ENCODE measurements at places on chromosomes 16 and 17.

- DNase-seq, result peak; percentile 10
Measured at GRCh38 chr16:75402821-75403475, 30.4 kb downstream of the CFDP1 start.

DNA sequence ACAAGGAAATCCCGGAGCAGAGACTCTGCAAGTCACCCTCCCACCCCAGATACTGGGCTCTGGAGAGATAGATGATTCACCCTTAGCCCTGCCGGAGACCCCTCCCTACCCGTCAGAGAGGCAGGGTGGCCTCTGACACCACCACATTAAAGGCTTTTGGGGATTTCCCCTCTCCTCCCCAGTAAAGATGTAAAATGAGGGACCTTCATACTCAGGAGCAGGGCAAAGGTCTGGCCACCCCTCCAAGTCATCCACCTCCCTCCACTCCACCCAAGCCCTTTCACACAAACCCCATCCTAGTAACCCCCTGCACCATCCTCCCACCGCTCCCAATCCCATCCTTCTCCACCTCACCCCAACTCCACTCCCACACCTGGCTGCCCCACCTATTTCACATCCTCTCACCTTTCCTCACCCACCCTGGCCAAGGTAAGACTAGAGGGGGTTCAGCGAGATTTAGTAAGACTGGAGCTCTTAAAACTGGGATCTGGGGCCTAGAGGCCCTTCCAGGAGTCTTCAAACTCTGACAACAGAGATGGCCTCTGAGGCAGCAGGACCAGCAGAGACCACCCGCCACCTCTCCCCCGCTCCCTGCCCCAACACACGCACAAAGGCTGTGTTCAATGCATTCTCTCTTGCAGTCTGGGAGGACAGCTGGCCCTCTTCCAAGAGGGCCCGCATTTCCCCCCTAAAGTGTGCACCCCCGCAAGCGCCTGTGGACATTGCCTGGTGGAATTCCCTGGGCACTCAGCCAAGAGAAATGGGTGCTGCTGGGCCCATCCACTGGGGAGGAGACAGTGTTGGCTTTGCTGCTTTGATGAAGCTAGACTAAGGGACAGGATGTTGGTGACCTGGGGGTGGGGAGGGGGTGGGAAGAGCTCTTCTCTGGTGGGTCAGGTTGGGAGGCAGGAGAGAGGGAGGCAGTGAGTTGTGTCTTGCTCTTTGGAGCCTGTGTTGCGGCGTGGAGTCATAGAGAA lies 1.1 kb downstream of the ABAT start:
- DNase-seq, result no peak

DNA sequence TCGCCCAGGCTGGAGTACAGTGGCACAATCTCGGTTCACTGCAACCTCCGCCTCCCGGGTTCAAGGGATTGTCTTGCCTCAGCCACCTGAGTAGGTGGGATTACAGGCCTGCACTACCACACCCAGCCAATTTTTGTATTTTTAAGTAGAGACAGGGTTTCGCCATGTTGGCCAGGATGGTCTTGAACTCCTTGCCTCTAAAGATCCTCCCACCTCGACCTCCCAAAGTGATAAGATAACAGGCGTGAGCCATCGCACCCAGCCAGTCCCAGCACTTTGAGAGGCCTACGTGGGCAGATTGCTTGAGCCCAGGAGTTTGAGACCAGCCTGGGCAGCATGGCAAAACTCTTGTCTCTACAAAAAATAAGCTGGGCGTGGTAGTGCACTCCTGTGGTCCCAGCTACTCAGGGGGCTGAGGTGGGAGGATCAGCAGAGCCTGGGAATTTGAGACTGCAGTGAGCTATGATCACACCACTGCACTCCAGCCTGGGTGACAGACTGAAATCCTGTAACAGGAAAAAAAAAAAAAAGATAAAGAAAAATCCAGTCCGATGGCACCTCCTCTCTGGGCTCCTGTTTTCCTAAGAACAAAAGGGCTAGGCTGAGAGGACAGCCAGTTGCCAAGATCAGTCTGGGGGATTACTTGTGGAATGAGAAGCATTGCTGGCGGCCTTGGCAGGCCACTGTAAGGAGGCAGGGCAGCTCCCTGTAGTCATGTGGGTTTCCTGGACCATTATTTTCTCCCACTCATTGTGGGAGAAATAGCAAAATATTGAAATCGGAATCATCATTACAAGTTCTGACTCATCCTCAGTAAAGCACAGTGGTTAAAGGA lies 3.0 kb upstream of the PIPOX start:
- no peak for DNase-seq

DNA sequence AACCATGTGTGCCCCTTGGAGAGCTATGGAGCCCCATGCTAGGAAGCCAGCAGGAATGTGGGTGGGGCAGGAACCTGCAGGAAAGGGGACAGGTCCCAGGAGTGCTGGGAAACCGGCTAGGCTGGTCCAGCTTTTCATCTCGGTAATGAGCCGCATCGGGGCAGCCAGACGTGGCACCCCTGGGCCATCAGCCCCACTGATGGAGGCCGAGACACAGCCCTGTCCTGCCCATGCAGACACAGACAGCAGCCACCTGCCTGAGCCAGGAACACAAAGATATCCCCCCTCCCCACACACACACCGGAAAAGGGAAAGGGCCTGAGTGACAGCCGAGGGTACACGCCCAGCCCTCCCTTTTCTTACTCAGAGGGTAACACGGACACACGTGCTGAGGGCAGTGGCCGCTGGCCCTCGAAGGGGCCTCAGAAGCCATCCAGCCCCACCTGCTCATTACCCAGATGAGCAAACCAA lies 18.1 kb downstream of the PPL start:
- DNase-seq, result no peak

- DNase-seq, result no peak
Measured at GRCh38 chr17:7774055-7774521, 56.5 kb downstream of the DNAH2 start.

DNA sequence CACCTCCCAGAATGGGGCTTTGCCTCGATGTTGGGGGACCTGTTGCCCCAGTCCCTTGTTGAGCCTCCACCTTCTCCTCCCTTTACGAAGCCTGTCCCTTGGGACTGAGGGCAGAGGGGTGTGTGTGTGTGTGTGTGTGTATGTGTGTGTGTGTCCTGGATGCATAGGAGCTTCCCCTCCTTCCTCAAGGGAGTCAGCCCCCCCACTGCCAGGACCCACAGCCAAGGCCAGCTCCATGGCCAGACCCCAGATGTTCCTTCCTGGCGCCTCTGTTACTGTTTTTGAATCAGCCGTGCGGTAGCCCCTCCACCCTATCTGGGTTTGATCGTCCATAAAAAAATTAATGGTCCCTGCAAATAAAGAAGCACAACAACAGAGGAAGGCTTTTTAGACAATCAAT lies 17.7 kb upstream of the DOK4 start:
- DNase-seq, result no peak

- no peak for DNase-seq
Measured at GRCh38 chr17:36703860-36704266, 102.5 kb downstream of the MRM1 start.

- no peak for DNase-seq
Measured at GRCh38 chr16:35201151-35201550, 1741.7 kb downstream of the TP53TG3F start.

GRCh38 chr17:55321427-55322060 lies 56.8 kb downstream of the HLF start:
- DNase-seq, result no peak

GRCh38 chr17:35536664-35537171 lies 760 bp downstream of the SLFN12L start:
- DNase-seq, result no peak

GRCh38 chr17:83160443-83161297 lies 81.3 kb downstream of the METRNL start:
- DNase-seq, result no peak

DNA sequence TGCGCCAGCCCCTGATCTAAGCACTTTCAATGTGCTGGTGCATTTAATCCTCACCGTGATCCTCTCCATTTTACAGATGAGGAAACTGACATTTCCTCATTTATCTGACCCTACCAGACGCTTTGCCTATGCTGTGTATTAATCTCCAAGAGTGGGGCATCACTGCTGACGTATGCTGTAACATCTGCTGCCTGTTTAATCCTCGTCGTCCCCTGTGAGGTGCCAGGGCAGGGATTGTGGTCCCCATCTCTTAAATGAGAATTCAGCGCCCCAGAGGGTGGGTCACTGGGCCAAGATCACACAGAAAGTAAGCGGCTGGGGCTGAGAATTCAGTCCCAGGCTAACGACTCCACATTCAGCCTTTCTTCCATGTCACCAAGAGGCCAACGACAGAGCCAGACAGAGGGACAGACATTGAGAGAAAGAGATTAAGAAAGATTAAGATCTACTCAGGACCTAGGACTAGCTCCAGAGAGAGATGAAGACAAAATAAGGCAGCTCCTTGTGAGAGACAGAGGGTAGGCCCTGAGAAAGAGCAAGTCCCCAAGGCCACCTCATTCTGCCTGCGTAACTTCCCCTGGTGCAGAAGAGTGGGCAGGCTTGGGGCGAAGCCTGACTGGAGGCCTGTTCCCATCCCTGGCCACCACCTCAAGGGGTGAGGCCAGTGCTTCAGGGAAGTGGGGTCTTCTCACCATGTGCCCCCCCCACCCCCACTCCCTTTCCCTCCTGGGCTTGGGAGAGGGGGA lies 13.5 kb downstream of the CACNA1G start:
- no peak for DNase-seq

DNA sequence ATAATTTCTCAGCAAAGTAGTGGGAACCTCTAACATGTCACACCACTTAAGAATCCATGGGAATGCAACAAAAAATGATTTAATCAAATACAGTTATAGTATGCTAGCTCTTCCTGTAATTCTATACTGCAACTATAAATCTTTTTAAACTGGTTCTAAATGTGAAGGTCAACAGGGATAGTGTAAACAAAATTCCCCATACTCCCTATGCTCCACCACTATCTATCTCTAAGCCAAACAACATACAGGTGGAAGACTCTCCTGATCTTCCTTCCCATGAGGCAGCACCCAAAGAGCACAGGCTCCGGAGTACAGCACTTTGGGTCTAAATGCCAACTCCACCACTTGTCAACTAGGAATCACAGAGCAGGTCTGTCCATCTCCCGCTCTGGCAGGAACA lies 4.4 kb downstream of the XPO6 start:
- no peak for DNase-seq

GRCh38 chr16:6038941-6039645 lies 941.5 kb upstream of the EEF2KMT start:
- no peak for DNase-seq

DNA sequence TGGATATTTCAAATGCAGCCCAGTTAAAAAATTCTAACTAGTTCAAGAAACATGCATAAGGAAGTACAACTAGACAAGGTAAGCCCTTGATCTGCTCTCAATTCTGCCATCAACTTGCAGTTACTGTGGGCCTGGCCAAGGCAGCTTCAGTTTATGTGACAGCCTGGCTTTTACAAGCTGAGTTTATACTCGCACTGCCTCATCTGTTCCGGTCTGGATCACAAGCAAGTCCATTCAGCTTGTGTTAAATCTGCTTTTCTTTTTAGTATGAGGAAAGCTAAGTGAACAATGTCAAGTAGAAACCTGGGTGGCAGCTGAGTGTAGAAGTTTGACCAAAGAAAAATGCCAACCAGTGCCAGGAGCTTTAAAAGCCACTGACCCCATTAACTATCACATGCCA lies 76.6 kb upstream of the CORO6 start:
- no peak for DNase-seq

- DNase-seq, result no peak
Measured at GRCh38 chr16:28873543-28874201, 4.6 kb upstream of the ATP2A1 start.

- no peak for DNase-seq
Measured at GRCh38 chr17:39548494-39549225, 59.1 kb downstream of the NEUROD2 start.

GRCh38 chr16:11175787-11176341 lies 80.1 kb downstream of the SOCS1 start:
- DNase-seq, result no peak

DNA sequence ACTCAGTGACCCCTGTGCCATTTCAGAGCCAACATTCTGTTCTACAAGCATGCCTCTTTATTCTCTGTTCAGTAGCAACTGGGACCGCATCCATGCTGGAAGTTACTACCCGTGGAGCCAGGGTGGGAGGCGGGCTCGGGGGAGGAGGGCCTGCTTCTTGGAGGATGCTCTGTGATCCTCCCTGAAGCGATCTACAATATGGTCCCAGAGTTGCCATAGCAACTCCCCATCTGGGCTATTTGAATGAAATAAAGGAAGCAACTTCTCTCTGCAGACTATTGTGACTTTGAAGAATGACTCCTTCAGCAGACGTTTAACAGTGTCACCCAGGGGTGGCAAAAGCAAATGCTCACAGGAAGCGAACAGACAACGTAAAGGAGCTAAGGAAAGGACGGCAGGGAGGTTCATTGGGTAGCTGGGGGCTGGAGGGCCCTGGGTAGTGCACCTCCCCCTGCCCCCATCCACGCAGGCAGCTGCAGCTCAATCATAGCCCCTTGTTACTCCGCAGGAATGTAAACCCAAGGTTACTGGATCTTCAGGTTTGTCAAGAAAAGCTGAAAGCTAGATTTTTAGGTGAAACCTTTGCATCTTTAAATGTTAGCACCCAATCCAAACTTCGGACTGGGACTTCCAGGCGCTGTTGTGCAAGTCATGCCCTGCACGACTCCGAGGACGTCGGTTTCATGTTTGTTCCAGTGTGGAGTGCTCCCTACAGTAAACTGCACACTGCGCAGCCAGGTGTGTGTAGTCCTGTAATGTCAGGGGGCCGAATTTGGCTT lies 51.1 kb upstream of the MEAK7 start:
- DNase-seq, result no peak

- no peak for DNase-seq
Measured at GRCh38 chr16:25228372-25228771, 11.6 kb downstream of the AQP8 start.

DNA sequence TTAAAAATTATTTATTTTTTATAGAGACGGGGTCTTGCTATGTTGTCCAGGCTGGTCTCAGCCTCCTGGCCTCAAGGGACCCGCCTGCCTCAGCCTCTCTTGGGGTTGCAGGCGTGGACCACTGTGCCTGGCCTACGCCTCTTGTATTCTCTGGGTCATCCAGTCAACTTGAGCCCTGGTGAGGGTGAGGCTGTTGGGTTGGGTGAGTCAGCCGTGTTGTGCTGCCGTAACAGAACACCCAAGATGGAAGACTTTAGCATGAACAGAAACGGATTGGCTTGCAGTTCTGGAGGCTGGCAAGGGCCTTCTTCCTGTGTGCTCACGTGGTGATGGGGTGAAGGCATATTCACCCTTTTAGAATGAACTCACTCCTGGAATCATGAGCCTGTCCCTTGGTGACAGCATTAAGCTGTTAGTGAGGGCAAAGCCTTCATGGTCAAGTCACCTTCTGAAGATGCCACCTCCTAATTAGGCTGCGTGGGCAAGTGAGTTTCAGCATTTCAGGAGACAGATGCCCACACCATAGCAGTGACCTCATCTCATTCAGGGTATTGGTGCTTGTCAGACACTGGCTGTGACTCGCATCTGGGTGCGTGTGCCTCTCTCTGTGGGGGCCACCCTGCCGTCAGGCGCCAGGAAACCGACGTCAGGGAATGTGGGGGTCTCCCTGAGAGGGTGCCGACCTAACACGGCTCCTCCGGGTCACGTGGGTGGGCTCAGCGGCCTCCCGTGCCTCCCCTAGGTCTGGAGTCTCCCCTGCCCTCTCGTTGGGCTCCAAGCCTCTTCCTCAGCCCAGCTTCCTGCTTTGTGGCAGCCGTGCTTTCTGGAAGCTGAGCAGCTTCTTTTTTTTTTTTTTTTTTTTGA lies 49.8 kb downstream of the WDR45B start:
- no peak for DNase-seq

All from HCT116 (cell line).